ENCODE measurements at places on chromosomes 6 and 20.

DNA sequence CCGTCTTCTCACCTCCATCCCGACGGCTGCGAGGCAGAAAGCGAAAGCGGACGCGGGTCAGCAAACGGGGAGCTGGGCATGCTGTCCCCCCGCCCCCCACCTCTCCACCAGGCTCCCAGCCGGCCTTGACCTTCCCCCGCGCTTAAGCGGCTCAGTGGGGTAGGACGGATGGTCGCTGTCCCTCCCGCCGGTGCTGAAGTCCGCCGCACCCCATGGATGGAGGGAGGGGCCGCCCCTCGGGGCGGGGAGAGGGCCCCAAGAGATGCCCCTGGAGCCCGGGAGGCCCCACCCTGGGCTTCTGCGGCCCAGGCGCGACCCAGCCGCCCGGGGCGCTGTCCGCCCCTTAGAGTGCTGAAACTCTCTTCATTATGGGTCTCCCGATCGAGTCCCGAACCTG lies at the start of gene KCNB1:
Gene KCNB1 (minus strand): TSS at position 48 of the 397 bp plus-strand sequence. CDS start 188 bp downstream, outside the sequence.
- peak; percentile 82 for DNase-seq

DNA sequence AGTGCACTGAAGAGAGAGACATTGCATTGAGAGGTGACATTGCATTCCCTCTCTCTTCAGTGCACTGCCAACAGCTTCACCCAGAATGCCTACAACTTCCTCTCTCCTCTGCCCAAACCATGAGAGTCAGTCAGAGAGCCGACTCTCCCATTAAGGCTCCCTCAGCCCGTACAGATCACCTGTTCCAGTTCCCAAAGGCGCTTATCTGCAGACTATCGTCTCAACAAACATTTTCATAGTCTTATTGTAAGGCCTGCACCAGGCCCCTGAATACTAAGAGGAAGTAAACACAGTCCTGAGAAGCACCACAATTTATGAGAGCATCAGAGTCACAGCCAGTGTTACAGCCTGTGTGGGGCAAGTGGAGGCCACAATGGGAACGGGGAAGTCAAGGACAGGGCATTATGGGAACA lies 53.7 kb downstream of the GFOD1 start:
- no peak for DNase-seq

GRCh38 chr6:20467437-20467836 lies 65.8 kb downstream of the E2F3 start:
- no peak for DNase-seq

- no peak for DNase-seq
Observed at GRCh38 chr20:48395816-48396546, 431.8 kb downstream of the PREX1 start.

DNA sequence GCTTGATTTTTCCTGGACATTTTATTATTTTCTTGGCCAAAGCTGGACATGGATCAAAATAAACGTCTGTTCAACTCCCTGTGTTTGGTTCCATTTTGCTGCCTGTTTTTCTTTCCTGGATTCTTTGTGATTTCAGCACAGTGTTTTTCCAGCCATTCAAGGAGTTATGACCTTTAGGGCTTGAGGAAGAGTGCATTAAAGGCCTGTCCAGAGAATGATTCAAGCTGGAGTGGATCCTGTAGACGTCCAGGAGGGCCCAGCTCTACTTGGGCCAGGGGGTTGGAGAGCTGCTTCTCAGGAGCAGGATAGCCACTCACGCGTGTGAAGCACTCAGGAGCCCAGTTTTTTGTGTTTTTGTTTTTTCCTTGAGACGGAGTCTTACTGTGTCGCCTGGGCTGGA lies 56.5 kb upstream of the IER3 start:
- DNase-seq: no peak

DNA sequence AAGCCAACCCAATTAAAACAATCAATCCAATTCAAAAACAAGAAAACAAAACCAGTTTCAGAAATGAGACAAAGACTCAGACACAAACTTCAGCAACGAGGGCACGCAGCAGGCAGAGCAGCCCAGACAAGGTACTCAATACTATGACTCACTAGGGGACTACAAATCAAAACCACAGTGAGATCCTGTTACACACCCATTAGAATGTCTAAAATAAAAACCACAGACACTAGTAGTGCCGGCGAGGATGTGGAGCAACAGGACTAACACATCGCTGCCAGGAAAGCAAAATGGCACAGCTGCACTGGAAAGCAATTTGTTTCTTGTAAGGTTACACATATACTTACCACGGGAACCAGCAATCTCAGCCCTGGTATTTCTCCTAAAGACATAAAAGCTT lies 28.4 kb upstream of the MAS1L start:
- DNase-seq: peak; percentile 28

DNA sequence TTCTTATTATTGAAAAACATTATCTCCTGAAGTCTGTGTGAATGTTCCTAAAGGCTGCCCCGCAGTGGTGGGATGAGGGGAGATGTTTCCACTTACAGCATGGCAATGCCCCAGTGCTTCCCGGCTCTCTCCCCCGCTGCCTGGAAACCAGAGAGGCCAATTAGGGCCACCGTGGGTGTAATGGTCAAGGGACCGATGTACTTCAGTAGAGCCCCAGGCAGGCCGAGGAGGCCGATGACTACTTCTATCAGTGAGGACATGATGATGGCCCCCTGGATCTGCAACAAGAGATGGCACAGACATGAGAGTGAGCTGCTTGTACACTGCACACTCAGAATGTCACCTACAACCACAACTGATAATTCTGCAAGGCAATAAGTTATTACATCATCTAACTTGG lies 117.8 kb downstream of the SLC23A2 start:
- DNase-seq: no peak

- DNase-seq: no peak
Observed at GRCh38 chr6:54481091-54481490, 172.8 kb downstream of the TINAG start.

DNA sequence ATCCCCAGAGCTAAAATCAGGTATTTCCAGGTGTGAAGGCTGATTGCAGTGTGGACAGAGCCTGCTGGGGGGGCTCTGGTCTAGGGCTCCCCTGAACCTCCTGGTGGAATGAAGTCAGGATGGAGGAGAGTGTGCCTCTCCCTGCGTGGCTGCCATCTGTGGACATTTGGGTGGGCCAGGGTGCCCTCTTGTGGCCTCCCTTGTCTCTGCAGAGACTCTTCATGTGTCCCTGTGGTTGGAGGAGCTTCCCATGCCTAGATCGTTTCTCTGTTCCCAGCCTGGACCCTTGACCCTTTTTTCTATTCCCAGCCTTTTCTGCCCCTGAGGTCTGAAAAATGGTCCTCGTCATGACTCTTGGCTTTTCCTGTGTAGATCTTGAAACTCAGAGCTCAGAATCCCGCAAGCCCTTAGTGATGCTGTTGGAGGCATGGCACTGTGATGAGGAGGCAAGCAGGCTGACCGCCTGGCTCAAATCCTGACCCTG lies 9.9 kb upstream of the PSMF1 start:
- peak; percentile 3 for DNase-seq

DNA sequence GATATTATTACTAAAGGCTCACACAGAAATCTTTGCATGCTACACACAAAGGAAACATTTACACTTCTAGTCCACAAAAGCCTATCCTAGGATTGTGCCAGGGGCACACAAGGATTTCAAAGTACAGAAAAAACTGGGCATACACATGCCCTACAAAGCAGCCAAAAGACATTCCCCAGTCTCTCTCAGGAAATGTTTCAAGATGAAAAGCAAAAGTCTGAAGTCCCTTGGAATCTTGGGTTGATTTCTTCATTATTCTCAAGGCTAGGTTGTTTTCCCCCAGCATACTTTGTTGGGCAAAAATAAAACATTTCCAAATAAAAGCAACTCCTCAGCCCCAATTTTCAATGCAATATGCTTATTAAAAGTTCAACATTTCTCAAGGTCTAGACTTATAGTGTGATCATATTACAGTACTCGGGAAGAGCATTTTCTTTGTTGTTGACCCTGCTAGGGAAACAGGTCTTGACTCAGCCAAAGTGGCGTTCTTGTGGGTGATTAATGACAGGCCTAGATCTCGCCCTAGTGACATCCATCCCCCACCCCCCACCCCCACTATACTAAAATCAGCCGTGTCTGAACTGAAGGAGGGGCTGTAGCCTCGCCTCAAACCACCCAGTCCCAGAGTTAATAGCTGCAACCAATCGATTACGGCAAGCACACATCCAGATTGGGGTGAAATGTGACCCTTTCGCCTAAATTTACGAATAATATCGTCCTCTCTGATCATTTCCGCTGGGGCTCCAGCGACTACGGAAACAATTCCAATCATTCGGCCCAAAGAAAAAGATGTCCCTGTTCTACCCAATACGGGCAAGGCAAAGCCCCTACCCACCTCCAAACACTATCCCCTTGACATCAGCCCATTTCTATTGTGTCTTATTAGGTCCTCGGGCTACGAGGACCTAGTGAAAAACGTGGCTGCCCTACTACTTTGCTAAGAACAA lies 1.4 kb downstream of the AKIRIN2 start:
- no peak for DNase-seq

- no peak for DNase-seq
Observed at GRCh38 chr6:18533793-18534192, 146.6 kb downstream of the RNF144B start.

GRCh38 chr6:110541701-110542309 lies 65.4 kb upstream of the SLC22A16 start:
- DNase-seq: peak; percentile 43

GRCh38 chr6:143692696-143693095 lies 14.9 kb downstream of the PHACTR2 start:
- no peak for DNase-seq

DNA sequence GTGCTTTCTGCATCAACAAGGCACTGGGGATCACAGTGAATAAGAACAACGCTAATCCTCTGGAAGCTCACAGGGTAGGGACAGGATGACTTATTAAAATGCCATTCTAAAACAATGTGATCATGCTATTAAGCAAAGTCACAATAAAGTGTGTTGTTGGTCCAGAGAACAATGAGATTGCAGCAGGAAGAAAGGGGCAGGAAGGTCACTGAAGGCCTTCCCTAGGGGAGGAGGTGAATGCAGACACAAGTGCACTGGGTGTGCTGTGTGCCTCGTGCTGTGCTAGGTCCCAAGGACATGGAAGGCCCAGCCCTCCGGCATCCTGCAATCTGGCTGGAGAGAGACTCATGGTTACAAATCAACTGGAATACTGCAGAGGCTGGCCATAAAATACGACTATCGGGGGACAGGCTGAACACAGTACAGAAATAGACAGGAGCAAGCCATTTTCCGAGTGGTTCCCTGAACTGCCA lies 55.7 kb downstream of the LYRM4 start:
- DNase-seq: no peak

GRCh38 chr20:15625981-15626380 lies 947.3 kb downstream of the KIF16B start:
- DNase-seq: no peak

DNA sequence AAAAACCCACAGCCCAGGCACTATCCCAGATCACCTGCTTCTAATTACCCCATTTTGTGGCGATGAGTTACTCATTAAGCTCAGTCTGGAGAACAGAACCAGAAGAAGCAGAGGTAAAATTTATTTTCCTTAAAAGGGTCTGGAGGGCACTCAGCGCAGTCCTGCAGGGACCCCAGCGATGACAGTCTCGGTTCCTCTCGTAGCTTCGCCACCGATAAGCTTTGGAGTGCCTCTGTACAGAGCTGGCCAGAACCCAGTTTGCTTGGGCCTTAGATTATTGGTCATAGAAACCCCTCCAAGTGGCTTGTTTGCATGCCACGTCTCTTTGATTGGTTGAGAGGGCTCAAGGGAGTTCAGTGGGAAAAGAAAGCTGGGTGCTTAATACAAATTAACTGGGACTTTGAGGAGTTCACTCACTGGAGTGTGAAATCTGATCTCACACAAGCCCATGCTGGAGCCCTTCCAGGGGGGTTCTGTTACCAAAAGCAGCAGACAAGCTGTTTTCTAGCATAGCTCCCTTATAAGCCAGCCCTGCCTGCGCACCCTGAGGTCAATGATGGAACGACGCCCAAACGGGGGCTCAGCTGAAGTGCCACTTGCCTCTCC lies 158.5 kb upstream of the ARID1B start:
- DNase-seq: no peak

GRCh38 chr20:50658804-50659380 lies 32.5 kb downstream of the RIPOR3 start:
- DNase-seq: peak; percentile 1

GRCh38 chr20:60057123-60057865 lies 99.1 kb downstream of the CDH26 start:
- DNase-seq: peak; percentile 60

DNA sequence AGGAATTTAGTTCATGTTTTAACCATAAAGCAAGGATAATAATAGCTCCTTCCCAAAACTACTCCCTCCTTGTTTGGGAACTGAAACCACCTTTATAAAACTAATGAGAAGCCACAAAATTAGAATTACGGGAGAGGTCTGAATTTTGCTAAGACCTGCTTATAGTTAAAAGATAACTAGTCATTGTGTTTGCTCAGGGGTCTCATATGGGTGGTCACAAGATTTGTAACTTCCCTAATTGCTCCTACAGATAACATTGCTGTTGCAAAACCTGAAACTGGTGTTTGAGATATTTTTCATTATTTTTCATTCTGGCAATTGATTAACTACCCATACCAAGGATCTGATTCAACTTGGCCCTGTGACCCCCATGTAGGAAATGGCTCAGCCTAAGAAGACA lies 154.5 kb upstream of the PLCB4 start:
- no peak for DNase-seq

GRCh38 chr20:22490287-22491193 lies 93.8 kb downstream of the FOXA2 start:
- DNase-seq: no peak

DNA sequence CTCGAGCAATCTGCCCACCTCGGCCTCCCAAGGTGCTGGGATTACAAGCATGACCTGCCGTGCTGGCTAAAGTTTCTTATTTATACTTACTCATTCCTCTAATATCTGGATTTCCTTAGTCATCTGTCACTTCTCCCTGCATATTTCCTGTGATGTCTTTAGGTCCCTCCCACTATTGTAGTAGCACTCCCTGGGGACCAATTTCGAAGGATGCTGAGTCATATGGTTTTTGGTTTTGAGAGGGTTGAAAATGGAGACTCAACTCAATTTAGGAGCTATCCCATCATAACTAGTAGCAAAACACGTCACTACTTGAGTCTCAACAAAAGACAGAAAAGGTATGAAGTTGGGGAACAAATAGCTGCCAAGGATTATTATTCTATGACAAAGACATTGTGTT lies 20.2 kb downstream of the MCUR1 start:
- DNase-seq: no peak

DNA sequence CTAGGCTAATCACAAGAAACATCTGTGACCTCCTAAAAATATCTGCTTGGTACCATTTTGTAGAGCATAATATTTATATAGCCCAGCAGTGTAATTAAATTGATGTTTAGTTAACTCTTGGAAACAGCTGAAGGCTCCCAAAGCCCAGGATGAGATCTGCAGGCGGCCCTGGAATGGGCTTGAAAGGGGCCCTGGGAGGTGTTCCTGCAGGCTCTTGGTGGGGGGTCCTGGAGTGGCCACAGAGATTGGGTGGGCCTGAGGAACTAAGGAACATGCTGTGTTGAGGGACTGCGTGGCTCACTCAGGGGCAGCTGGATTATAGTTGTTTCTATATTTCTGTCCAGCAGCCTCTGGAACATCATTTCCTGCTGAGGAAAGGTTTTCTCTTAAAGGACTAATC lies 9.2 kb downstream of the SCP2D1 start:
- DNase-seq: no peak

- DNase-seq: no peak
Observed at GRCh38 chr20:37523012-37523391, 2.0 kb downstream of the NNAT start.

GRCh38 chr20:60868316-60868891 lies 383.7 kb upstream of the CDH4 start:
- DNase-seq: no peak

Measured in NCI-H226 (cell line).